ENCODE measurements at places on chromosomes 3 and 15. TPM values are rescaled to one million over a fixed set of nuclear protein-coding genes. Genes with fewer than 3 reads are reported as not detected.

DNA sequence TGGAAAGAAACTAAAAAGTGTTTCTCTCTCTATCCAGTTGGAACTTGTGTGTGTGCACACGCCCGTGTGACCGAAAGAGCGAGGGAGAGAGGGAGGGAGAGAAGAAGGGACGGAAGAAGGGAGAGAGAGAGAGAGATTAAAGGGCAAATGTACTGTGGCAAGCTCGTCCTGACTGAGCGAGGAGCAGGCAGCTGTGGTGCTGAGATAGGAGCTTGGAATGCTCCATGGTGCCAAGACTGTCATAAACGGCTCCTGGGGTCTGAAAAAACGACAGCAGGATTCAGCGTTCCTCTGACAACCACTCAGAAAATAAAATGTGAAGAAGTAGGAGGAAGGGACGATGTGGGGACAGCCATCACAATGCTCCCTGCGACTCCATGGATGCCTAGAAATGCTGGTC lies 276.0 kb downstream of the SV2B start:
- no peak for DNase-seq

GRCh38 chr3:54889731-54890130 lies 38.1 kb downstream of the LRTM1 start:
- DNase-seq, result no peak

DNA sequence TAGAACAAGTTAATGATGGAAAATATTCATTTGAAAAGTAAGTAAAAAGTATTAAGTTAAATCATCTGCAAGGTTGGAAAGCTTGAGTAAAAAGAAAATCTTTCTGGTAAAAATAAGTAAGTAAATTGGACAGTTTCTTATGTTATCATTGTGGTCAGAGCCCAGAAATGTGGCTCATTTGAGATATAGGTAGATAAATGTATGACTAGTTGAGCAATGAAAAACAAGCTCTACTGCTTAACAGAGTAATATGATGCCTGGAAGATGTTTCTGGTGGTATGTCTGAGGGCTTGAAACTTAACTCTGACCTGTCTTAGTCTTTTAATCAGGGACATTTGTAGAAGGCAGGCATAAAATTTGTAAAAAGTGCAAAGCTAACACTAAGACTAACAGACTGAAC lies 444.0 kb downstream of the MFSD1 start:
- no peak for DNase-seq

Gene CAPN3
- 4.1 TPM for total RNA-seq

Gene TJP1
- total RNA-seq, result 142 TPM

Gene DNAH12
- total RNA-seq, result 0.12 TPM

Gene FNDC3B
- total RNA-seq, result 134 TPM

Gene PRSS50
- not detected for total RNA-seq

Gene KNG1
- not detected for total RNA-seq

All from glomerular endothelial cell (primary cell).